ENCODE measurements at places on chromosomes 5 and 9.

GRCh38 chr9:112743216-112743836 lies 7.2 kb upstream of the SNX30 start:
- no peaks in the 10 kb centered on the region for H3K27me3 ChIP-seq
- DNase-seq = no peak
- no peak overlapping the region for H3K4me3 ChIP-seq
- peaks cover 22% of the 10 kb centered on the region for H3K4me1 ChIP-seq

- peaks cover 45% of the 10 kb centered on the region for H3K27me3 ChIP-seq
- H3K4me1 ChIP-seq = peaks cover 70% of the 10 kb centered on the region
- H3K27ac ChIP-seq = peak overlapping the region; percentile 36
Measured at GRCh38 chr5:179620703-179621350, 2.6 kb downstream of the HNRNPH1 start.

GRCh38 chr5:56585461-56585860 lies 229.9 kb upstream of the MAP3K1 start:
- H3K27ac ChIP-seq = no peak overlapping the region
- no peaks in the 10 kb centered on the region for H3K36me3 ChIP-seq
- no peak for DNase-seq
- H3K4me3 ChIP-seq = no peak overlapping the region
- peaks cover 14% of the 10 kb centered on the region for H3K4me1 ChIP-seq

DNA sequence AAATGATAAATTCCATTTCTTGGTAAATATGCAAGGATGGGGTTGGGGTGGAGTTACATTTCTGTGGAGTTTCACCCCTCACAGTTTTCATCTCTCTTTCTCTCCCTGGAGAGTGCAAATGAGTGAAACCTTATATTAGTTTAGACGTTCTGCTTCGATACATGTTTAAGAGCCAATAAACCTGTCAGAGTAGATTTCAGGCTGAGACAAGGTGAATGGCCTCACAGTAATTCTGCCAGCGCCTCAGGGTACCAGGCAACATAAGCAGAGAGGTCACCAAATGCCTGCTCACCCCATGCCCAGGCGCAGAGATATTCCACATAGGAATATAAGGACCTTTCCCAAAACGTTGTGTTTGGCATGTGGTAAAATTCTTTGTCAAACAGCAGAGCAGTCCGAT lies 154.9 kb upstream of the VLDLR start:
- H3K36me3 ChIP-seq = peaks cover 6% of the 10 kb centered on the region
- no peaks in the 10 kb centered on the region for H3K27me3 ChIP-seq
- H3K27ac ChIP-seq = no peak overlapping the region
- H3K4me3 ChIP-seq = no peak overlapping the region
- DNase-seq = no peak

- peaks cover 27% of the 10 kb centered on the region for H3K4me1 ChIP-seq
- H3K27ac ChIP-seq = peak within 1 kb of the TSS; percentile 90
- no peaks in the 10 kb centered on the region for H3K36me3 ChIP-seq
- no peak for DNase-seq
- peak within 1 kb of the TSS; percentile 62 for H3K4me3 ChIP-seq
- H3K27me3 ChIP-seq = no peaks in the 10 kb centered on the region
Measured at GRCh38 chr5:160852049-160852448, at the start of gene ATP10B. Gene ATP10B (minus strand): TSS chr5:160852211. CDS start chr5:160688074, 164,137 bp downstream.

- no peaks in the 10 kb centered on the region for H3K27me3 ChIP-seq
- no peak overlapping the region for H3K4me3 ChIP-seq
- peaks cover 10% of the 10 kb centered on the region for H3K4me1 ChIP-seq
- no peak overlapping the region for H3K27ac ChIP-seq
Measured at GRCh38 chr5:171692936-171693335, 92.7 kb upstream of the SMIM23 start.

GRCh38 chr5:57841676-57842363 lies 359.2 kb upstream of the ACTBL2 start:
- no peak for DNase-seq
- peaks cover 16% of the 10 kb centered on the region for H3K4me1 ChIP-seq
- H3K27me3 ChIP-seq = no peaks in the 10 kb centered on the region

DNA sequence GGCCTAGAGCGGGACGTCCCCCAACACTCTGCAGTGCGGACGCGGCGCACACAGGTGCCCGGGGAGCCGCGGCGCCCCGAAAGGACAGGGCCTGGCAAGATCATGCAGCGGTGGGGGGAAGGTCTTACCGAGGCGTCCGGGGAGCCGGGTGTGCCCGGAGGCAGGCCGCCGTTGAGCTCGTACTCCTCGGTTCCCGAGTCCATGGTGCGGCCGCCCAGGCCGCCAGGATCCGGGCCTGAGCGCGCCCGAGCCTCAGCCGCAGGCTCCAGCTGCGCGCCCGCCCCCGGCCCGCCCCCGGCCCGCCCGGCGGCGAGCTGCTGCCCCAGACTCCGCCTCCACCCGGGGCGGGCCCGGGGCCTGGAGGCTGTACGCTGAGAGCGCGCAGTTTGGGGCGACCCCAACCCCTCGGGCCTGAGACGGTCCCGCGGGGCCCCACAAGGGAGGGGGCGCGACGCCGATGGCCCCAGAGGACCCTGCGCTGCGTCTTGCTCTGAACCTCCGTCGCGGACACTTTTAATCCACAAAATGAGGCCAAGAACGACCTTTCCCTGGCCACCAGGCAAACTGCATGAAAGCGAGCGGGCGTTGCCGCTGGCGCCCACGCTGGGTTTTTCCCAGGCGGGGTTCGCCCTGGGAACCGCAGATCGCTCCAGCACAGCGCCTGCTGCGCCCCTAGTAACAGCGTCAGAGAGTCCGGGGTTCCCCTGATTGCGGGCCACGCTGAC lies at the start of gene NINJ1:
TSS of gene NINJ1 (minus strand) at position 237 of the 725 bp plus-strand sequence. CDS start at position 203, 34 bp downstream.
- peak within 1 kb of the TSS; percentile 84 for H3K4me3 ChIP-seq
- peak; percentile 43 for DNase-seq
- no peaks in the 10 kb centered on the region for H3K27me3 ChIP-seq

- H3K36me3 ChIP-seq = no peaks in the 10 kb centered on the region
- H3K4me3 ChIP-seq = peak overlapping the region; percentile 86
- no peaks in the 10 kb centered on the region for H3K27me3 ChIP-seq
- peak; percentile 34 for DNase-seq
- H3K4me1 ChIP-seq = peaks cover 23% of the 10 kb centered on the region
Measured at GRCh38 chr5:138054847-138055558, 22.1 kb upstream of the FAM13B start.
